ENCODE measurements at places on chromosomes 3 and 15.

- no peak for DNase-seq
Observed at GRCh38 chr15:73564255-73564654, 68.9 kb downstream of the NPTN start.

DNA sequence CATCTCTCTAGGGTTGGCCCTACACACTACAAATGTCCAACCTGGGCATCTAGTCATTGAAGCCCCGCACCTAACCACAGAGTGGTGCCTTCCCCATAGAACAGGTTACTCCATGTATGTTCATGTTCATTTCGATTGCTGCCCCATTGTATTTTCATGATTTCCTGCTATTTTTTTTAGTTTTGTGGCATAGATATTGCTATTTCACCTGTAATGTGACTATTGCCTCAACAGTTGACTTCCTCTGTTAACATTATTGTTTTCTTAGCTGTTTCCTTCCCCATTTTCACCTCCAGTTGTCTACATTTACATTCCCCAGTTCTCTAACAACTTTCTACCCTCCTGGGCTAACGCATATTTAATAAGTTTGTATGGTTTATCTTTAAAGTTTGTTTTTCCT, 137.7 kb upstream of the RBMS3 start:
- no peak for DNase-seq

DNA sequence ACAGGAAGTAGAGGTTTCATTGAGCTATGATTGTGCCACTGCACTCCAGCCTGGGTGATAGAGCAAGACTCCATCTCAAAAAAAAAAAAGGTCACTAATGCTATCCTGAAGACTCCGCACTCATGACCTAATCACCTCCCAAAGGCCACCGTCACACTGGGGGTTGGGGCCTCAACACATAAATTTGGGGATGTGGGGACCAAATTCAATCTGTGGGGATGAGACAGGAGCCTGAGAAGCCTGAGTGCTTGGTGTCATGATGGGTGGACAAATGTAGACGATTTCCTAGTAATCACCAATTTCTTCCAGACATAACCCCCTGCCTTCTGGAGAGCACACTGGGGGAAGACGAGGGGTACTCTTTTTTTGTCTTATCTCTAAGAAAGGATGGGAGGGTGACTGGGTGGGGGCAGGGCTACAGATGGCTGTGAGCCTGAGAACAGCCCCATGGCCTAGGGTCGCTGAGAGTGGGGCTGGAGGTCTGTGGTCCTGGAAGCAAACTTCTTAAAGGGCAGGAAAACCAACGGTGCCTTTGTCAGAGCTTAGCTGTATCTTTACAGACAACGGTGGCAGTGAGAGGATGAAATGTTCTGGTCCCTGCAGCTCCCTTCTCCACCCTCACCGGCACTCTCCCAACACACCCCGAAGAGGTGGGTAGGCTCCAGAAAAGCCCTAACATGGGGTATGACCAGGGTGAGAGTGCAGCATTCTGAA, 16.6 kb upstream of the KLF13 start:
- DNase-seq, result no peak

GRCh38 chr15:70354346-70354905, 256.7 kb upstream of the TLE3 start:
- DNase-seq, result no peak

DNA sequence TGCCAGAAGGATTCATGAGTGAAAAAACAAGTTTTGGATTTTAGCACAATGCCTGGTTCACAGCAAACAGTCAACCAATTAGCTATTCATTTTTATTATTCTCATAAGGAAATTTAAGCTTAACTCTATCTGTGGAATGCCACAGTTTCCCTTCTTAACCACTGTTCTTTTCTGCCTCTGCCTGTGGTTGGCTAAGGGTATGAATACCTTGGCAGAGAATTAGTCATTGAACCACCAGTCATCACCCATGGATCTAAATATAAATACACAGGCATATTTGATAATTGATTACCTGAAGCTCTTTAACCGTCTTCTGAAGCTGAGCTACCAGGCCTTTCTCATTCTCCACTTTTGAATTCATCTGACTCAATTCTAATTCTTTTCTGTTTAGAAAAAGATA, 79.9 kb downstream of the MYH15 start:
- no peak for DNase-seq

GRCh38 chr3:46508850-46509591, 11.2 kb downstream of the RTP3 start:
- DNase-seq, result no peak

- no peak for DNase-seq
Observed at GRCh38 chr3:136070334-136070733, 104.8 kb downstream of the PPP2R3A start.

DNA sequence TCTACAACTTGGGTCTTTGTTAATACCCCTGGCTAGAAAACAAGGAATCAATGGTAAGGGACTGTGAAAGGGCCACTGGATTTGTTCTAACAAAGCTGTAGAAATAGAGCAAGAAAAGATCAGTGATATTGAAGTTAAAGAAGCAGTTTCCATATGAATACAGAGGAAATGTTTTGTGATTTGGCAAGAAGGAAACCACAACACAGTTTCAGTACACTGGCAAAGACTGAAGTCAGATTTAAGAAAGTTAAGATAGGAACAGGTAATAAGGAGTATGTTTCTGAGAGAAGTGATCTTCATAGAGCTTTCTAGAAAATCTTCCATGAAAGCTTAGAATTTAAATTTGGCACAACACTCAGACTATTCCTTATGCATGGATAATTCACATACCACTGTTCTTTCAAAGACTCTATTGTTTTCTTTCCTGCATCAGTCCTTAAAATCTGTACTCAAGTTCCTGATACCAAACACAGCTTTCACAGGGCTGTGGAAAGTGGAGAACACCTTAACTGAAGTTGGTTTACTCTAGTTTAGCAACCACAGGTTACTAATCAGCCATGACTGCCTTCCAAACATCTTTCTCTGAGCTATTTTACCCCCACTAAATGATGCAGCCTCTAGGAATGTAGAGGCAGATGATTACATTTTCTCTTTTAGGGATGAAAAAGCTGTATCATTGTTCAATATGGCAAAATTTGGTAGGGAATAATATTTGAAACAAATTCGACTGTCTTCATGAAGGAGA, 32.4 kb upstream of the ALCAM start:
- no peak for DNase-seq

- no peak for DNase-seq
Observed at GRCh38 chr15:62362608-62363007, 197.5 kb upstream of the C2CD4B start.

DNA sequence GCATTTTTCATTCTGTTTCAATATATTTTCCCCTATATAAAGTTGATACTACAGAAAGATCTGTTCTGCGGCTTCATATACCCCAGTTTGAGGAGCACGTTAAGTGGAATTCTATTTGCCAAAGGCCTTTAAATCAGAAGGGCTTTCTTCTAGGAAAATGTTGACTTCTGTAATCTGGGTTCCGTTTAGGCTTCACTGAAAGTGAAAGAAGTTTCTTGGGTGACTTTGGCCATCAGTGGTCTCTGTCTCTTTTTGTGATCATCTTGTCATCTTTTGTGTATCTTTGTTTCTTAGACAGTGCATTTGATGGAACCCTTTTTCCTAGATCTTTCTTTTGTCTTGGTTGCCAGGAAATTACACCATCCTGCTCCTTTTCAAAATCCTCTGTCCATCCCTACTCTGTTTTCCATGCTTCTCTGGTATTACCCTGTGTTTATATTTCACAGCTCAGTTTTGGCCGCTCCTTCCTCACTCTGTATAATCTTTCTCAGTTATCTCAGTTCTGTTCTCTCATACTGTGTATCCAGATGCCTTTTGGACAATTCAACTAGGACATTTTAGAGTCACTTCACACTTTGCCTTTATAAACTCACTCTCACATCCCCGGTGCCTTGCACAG, 40.7 kb upstream of the MAP3K13 start:
- DNase-seq, result no peak

GRCh38 chr3:102301155-102301880, 133.5 kb upstream of the ZPLD1 start:
- peak; percentile 21 for DNase-seq

GRCh38 chr15:85777250-85778106, 17.2 kb downstream of the KLHL25 start:
- no peak for DNase-seq

DNA sequence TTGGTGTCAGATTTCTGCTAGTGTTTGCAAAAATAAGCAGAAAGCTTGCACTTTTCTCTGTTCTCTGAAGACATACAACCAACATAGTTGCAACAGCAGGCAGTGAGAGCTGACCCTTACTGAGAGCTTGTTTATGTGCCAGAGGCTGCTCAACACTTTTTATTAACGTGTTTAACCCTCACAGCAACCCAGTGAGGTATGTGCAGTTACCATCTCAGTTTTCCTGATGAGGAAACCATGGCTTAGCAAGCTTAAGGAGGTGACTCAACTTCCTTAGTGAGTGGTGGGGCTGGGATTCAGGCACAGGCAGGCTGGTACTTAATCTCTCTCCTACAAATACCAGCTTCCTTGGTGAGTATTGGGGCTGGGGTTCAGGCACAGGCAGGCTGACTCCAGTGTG, 158.1 kb upstream of the CTDSPL start:
- no peak for DNase-seq

GRCh38 chr3:139129892-139130291, 85.2 kb upstream of the PRR23C start:
- DNase-seq, result no peak

DNA sequence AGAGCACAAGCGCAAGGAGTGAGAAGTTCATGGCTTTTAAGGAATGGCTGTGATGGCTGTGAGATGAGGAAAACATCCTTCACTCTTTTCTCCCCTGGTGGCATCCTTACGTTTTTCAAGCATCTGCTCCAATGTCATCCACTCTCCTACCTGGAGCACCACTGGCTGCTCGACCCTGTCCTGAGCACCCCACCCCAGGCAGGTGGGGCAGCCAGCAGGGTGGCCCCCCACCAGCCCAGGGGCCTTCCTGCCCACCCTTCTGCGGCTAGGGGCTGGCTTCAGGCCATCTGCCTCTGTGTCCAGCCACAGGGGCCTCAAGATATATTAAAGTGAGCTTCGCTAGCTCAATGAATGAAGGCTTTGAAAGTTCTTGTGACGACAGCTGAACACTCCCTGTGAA, 56.1 kb downstream of the ATP10A start:
- DNase-seq, result no peak

DNA sequence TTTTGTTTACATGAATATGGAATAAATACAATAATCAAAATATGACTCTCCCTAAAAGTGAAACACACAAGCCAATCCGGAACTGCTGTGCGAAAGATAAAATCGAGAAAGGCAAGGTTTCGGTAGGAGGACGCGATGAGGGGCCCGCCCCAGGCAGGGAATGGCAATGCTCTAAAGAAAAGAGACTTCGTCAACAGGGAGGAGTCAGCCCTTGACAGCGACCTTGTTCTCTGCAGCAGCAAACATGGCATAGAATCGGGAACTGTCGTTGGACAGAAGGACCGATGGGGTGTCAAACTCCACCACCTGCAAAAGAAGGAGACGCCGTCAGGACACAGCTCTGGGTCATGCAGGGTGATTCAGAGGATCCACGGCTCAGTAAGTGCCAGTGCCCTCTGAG, 36.4 kb upstream of the PARL start:
- no peak for DNase-seq

DNA sequence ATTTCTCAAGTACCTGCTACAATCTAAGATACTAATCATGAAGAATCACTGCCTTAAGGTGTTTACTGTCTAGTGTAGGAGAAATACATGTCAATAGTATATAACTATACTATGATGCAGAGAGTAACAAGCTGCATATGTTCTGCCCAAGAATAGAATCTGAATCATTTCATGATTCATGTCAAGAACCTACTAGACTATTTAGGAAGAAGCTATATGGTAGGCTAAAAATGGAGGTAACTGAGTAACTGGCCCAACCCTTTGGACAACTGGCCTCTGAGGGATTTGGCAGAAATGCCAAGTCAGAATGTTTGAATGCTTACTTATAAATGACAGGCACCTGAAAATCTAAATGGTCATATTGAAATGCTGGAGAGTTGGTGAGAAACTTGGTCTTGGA, 59.9 kb upstream of the DGKG start:
- no peak for DNase-seq

GRCh38 chr15:60887139-60887538, 342.0 kb downstream of the RORA start:
- DNase-seq, result no peak

DNA sequence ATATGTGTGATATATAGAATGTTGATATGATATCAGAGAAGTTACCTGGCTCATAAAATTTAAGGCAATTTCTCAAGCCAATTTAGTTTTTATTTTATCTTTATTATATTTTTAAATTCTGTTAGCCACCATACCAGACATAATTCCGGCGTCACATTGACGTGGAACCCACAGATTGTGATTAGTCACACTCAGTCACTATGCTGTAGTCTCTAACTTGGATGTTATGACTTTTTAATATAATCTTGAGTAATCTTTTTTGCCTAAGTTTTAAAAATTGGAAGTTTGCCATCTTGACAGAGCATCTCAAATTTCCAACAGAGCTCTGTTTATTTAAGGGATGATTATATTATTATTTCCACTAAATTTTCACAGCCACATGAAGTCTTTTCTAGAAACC, 9.7 kb upstream of the DCLK3 start:
- DNase-seq, result no peak

DNA sequence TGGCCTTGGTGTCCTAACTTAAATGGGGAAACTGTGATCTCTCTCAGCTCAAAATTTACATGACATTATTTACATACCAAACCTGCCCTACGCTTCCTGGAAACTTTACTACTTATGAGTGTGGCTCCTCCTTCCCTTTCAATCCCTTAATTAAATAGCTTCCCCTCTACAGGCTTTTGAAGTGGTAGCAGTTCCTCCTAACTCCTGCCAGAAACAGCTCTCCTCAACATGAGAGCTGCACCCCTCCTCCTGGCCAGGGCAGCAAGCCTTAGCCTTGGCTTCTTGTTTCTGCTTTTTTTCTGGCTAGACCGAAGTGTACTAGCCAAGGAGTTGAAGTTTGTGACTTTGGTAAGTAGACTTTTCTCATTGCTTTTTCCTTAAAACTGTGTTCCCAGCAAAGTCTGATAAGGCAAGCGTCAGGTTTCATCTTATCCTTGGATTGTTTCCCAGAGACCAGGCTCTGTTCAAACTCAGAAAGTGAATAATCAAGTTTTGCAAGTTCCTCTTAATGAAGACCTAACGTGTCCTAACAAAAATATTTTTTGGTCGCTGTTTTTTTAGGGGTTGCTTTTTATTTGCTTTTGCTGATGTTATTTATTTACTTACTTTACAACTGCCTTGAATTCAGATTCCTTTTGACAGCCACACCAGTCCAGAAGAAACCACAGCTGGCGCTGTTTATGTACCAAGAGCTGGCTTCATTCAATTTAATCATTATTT, at the start of gene ACP3:
ACP3 (plus strand) TSS at position 179 of the 720 bp plus-strand sequence; CDS start at position 229, 50 bp downstream.
- peak; percentile 52 for DNase-seq

- DNase-seq, result no peak
Observed at GRCh38 chr3:134709561-134710312, 58.9 kb upstream of the KY start.

- peak; percentile 85 for DNase-seq
Observed at GRCh38 chr3:95002438-95003046, 939.7 kb downstream of the NSUN3 start.

- DNase-seq, result no peak
Observed at GRCh38 chr3:171358881-171359198, 101.4 kb downstream of the TNIK start.

- DNase-seq, result no peak
Observed at GRCh38 chr3:128040660-128041059, 11.6 kb upstream of the SEC61A1 start.

DNA sequence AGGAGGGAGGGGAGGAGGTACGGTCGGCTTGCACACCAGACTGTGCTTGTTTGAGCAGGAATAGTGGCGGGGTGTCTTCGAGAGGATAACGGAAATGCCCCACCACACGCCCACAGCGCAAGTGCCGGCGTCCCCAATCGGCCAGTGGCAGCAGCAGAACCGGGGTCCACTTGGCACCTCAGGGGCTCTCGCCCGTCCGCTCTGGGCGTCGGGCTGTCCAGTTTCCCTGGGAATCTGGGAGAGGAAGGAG, 53.7 kb downstream of the CCDC54 start:
- no peak for DNase-seq
